Stimulated activated CD8-positive, alpha-beta memory T cell treated with anti-CD3 and anti-CD28 coated beads, Interleukin-4, amount 100 ng/mL, for 1 hour (primary cell): ENCODE measurements at places on chromosomes 2 and 18.

- DNase-seq: no peak
Measured at GRCh38 chr2:55985406-55985805, 61.8 kb upstream of the EFEMP1 start.

DNA sequence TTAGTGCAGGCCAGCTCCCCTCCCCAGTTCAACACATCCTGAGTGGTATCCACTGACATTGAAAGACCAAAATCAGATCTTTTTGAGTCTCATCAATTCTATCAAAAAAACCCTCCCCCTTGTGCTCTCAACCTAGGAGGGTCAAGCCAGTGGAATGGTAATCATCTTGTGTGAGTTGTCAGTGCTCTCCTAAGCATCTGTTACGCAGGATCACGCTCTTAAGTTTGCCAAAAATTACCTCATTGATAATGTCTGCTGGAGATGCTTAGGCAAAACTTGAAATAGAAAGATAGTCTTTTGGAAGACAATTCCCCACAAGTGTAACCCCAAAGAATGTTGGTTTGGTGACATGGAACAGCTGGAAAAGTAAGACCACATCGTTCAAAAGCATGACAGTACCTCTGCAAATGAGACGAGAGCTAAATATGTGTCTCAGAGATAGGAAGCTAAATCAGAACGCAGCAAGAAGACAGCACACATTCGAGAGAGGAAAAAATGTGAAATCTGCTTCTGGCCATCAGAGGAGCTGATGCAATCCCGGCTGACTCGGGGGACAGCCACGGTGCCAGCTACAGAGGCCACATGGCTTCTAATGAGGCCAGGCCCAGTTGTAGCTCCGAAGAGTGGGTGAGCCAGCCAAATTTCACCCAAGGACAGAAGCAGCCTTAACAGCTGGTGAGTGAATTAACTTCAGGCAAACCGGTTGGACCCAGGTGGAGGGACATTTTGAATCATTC, 753.9 kb downstream of the RNF144A start:
- no peak for DNase-seq

- DNase-seq: no peak
Measured at GRCh38 chr2:174688079-174688478, 76.2 kb downstream of the CHRNA1 start.

DNA sequence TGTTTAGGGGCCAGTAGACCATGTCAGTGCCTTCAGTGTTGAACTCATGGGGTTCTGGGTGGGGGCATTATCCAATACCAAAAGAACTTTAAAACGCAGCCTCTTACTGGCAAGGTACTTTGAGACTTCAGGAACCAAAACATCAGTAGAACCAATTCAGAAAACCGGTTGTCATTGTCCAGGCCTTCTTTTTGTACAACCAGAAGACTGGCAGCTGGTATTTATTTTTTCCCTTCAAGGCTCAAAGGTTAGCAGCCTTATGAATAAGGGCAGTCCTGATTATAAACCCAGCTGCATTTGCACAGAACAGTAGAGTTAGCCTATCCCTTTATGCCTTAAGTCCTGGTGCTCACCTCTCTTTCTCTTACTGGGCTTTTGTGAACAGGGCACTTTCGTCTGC, 113.8 kb upstream of the EML6 start:
- no peak for DNase-seq

GRCh38 chr2:73255907-73256617, 22.0 kb downstream of the CCT7 start:
- no peak for DNase-seq

GRCh38 chr2:188381614-188382013, 89.9 kb downstream of the GULP1 start:
- DNase-seq: no peak

GRCh38 chr2:10188211-10188610, 65.7 kb downstream of the RRM2 start:
- DNase-seq: no peak

DNA sequence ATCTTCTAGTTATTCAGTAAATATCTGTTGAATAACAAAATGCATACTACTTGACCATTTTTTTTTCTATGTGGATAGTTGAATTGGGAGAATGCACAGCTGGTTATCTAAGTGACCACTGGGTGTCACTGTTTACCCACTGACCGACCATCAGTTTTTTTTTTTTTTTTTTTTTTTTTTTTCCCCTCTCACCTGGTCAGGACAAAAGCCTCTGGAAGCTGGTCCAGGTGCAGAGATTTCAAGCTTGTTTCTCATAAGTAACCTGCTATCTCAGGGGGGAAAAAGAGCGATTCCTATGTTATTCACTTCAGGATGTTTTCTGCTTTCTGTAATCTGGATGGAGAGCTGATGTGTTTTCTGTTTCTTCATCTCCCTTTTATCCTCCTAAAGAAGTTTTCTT, 256.0 kb downstream of the DCDC2C start:
- no peak for DNase-seq

DNA sequence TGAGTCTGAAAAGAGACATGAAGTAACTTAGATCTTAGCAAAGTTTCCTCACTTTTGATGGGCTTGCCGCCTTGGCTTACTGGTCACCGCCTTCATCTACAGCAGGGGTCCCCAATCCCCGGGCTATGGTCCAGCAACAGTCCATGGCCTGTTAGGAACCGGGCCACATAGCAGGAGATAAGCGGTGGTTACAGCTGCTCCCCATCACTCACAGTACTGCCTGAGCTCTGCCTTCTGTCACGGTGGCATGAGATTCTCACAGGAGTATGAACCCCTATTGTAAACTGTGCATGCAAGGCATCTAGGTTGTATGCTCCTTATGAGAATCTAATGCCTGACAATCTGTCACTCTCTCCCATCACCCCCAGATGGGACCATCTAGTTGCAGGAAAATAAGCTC, 72.9 kb downstream of the BIN1 start:
- no peak for DNase-seq

DNA sequence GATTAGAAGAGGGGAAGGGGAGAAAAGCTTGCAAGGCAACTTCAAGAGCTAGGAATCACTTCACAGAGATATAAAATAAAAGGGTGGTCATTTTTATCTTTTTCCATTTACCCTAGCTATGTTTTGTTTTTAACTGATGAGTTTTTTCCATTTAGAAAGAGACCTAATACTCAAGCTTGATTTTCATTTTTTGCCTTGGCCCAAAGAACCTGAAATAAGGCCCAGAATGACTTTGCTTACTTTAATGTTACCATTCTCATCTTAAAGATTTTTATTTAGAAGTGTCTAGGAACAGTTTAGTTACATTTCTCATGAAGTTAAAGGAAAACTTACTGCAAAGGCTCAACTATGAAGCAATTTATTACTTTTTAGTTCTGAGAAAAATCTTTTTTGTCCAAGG, 276.3 kb upstream of the ZSWIM2 start:
- DNase-seq: no peak

DNA sequence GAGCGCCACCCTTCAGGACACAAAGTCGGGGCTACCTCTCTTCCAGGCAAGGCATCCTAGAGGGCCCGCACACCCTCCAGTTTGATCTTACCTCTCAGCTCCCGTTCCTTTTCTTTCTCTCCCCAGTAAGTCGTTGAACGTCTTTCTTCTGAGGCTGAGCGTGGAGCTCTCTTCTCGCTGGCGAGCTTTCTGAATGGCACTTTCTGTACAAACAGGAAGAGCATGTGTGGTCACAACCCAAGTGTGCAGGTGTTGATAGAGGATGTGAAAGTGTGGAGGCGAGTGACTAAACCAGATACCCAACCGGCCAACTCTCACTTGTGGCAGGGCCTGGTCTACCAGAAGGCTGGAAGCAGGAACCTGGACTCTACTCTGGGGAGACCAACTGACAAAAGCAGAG, at the start of gene AFF3:
Gene AFF3 (minus strand): TSS at position 198 of the 400 bp plus-strand sequence. CDS start 38,136 bp downstream, outside the sequence.
- no peak for DNase-seq

DNA sequence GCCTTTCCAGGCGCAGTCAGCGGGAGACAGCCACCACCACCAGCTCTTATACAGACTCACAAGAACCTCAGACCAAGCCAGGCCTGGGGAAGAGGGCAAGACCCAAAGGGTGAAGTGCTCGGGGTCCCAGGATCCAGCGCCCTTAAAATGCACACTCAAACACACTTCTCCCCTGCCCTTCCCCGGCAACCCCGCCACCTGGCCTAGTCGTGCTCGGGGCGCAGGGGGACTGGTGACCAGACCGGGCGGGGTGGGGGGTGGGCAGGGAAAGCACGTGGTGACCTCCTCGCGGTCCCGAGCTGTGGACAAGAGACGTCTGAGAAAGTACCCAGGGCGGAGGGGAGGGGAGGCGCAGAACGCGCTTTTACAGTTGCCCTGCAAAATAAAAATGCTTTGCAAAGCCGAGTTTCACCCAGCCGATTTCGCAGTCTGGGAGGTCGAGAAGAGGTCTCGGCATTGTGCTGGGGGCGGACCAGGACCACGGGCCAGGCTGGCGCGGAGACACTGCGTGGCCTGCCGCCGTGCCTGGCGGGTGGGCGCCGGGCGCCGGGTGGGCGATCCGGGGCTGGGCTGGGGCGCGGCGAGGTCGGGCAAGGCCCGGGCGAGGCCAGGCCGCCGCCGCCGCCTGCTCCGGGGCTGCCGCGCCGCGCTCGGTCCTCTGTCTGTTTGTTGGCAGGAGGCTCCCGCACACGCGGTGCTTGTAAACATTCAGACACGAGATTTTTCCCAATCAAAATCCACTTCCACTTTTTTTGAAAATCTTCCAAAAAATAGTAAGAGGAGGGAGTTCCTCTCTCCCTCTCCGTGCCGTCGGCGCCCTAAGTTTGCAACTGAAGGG, 2.0 kb downstream of the BCL11A start:
- no peak for DNase-seq

- peak; percentile 2 for DNase-seq
Measured at GRCh38 chr2:232761301-232761907, 15.0 kb downstream of the KCNJ13 start.
